ENCODE measurements at places on chromosomes 5 and 9.

DNA sequence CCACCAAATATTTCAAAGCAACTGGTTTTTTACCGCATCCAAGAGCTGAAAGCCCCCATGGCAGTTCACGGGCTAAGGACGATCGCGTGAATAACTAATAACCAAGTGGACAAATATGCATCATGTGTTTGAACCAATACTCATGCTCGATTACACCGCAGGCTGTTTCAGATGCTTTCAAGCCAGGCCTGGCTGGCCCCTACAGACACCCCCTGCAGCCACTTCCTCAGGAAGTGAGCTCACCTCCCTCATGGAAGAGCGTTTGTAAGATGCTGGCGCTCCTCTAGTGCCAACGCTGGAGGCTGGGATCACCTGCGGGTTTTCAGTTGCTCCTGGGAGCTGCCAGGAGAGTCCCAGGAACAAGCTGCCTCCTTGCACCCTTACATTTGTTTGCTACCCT, 53.9 kb upstream of the PTCH1 start:
- no peak for DNase-seq

- no peak for DNase-seq
Measured at GRCh38 chr5:159864885-159865691, 51.2 kb upstream of the ADRA1B start.

DNA sequence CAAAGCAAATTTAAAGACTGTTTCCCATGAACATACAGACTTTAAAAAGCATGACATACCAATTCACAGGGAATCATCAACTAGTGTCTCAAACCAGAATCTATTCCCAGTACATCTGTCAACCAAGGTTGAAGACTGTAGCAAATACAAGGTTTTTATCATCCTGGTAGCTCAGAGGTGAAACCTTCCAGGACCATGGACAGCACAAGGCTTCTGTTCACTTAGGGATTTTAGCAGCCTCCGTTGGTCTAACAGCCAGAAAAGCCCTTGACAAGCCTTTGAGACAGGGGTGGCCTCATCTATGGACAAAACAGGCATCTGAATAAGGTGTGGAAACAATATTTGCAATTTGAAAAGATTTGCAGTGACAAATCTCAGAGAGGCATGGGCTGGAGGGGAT, 119.0 kb downstream of the TRIM32 start:
- DNase-seq: no peak

DNA sequence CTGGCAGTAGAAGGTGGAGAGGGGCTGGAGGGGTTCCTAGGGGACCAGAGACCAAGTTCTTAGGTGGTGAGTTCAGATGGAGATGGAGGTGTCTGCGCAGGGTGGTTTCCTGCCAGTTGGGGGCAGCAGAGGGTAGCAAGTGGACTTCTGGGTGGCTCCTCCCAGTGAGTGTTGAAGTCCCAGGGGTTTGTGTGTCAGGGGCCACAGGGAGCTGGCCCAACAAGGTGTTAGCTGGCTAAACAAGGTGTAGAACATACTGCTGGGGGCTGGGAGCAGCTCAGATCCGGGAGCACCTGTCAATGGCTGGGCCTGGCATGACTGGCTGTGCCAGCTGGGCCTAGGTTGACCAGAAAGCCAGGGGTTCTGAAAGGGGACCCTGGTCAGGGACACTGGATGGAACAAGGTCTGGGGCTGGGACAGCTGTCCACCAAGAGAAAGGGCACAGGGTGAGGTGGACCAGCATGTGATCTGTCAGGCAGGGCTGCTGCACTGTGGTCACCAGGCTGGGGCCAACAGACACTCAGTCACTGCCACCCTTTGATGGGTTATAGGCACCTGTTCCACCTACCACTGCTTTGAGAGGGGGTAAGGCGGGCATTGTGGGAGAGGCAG, 35.6 kb downstream of the DAB2IP start:
- peak; percentile 60 for DNase-seq

DNA sequence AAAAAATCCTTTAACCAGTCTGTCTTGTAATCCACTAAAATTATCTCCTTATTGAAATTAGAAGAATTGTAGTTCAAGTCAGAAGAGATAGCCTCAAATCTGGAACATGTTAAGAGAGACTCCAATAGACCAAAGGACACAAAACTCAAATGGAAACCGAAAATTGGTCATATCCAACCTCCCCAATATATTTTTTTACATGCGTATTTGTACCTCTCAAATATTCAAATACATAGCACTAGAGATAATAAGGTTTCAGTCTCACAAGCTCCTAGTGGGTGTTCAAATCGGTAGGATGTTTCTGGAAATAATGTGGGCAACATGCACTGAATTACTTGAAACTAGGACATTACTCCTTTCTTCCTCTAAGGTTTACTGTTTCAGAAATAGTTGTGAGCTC, 33.5 kb downstream of the EPB41L4A start:
- DNase-seq: no peak

DNA sequence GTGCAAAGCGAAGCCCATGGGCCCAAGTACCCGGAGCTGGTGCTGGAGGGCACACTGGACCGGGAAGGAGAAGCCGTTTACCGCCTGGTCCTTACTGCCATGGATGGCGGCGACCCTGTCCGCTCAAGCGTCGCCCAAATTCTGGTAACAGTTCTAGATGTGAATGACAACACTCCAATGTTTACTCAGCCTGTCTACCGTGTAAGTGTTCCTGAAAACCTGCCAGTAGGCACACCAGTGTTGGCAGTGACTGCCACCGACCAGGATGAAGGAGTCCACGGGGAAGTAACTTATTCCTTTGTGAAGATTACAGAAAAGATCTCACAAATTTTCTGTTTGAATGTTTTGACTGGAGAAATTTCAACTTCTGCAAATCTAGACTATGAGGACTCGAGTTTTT, 936 bp downstream of the PCDHGA6 start:
- no peak for DNase-seq

DNA sequence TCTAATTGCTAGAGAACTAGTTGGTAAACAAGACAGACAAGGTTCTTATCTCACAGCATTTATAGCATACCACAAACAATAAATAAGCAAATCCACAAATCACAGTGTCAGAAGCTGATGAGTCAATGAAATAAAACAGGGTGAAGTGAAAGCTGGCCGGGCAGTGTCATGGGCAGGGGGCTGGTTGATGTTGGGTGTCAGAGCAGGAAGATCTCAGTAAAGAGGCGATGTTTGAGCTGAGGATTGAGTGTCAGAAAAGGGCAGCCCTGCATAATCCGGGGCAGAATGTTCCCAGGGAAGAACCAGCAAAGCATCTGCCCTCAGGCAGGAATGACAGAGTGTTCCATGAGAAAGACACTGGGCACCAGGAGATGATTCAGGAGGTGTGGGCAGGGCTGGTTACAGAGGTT, 183.4 kb downstream of the GOLPH3 start:
- DNase-seq: no peak

DNA sequence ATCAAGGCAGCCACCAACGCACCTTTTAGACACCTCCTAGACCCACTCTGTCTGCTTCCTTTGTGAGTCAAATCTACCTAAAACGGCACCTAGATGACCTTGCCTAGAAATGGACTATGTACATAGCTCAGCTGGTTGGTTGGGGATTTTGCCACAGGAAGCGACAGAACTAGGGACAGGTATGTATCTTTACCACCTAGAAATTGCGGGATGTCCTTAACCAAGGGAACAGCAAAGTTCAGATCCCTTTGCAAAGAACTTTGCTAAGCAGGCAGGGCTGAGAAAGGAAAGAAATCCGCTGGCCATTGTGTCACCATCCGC, 2.0 kb upstream of the ENC1 start:
- no peak for DNase-seq

DNA sequence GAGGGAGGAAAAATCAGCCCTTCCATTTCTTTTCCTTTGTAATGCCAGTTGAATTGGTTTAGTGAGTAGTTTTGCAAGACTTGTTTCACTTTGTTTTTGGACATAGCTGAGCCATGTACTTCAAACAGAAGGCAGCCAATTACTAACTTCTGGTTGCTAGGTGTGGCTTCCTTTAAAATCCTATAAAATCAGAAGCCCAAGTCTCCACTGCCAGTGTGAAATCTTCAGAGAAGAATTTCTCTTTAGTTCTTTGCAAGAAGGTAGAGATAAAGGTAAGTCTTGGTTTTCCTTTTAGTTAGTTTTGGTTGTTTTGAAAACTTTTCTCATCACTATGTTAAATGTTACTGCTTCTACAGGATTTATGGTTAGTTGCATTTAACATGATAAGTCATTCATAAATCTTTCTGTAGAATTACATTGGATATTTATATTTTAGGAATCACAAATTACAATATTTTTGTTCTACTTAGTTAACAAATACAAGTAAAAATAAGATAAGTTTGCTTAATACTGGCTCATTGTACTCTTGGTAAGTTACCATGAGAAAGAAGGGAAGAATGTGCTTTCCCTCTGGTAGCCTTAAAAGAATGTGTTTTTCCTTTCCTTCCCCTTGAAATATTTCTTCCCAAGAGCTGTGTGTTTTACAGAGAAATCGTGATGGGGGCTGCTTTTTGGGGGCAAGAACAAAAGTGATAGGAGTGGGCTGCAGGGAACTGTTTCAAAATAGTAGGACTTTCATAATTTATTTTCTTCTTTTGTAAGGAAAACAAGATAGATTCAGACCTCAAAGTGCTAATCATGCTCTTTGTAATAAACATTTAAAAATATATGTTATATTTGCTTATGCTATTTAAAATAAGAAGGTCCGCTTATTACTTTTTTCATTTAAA, at the start of gene ANXA1:
Gene ANXA1, plus strand, starts transcription at position 213 of the 890 bp plus-strand sequence. CDS start 6,671 bp downstream, outside the sequence.
- DNase-seq: no peak

DNA sequence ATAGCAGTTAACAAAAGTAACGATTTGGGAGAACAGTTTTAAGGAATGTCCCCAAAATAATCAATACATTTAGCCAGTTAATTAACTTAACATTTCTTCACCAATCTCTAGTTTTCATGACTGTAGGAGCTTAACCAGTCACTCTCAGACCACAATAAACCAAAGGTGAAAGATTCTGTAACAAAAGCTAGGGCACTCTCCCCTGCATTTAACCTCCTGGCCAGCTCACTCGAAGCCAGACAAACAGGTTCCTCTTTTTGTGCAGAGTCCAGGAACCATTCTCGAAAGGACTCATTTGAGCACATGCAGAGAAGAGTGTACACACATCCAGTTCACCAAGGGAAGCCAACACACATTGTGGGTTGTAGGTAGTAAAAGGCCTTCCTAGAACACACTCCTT, 6.5 kb downstream of the IL7R start:
- DNase-seq: no peak

GRCh38 chr5:166617507-166617906, 1673.9 kb upstream of the WWC1 start:
- DNase-seq: no peak

GRCh38 chr5:74141053-74141452, 499.5 kb downstream of the ENC1 start:
- DNase-seq: no peak

GRCh38 chr9:92064711-92065110, 50.5 kb downstream of the SPTLC1 start:
- DNase-seq: no peak

DNA sequence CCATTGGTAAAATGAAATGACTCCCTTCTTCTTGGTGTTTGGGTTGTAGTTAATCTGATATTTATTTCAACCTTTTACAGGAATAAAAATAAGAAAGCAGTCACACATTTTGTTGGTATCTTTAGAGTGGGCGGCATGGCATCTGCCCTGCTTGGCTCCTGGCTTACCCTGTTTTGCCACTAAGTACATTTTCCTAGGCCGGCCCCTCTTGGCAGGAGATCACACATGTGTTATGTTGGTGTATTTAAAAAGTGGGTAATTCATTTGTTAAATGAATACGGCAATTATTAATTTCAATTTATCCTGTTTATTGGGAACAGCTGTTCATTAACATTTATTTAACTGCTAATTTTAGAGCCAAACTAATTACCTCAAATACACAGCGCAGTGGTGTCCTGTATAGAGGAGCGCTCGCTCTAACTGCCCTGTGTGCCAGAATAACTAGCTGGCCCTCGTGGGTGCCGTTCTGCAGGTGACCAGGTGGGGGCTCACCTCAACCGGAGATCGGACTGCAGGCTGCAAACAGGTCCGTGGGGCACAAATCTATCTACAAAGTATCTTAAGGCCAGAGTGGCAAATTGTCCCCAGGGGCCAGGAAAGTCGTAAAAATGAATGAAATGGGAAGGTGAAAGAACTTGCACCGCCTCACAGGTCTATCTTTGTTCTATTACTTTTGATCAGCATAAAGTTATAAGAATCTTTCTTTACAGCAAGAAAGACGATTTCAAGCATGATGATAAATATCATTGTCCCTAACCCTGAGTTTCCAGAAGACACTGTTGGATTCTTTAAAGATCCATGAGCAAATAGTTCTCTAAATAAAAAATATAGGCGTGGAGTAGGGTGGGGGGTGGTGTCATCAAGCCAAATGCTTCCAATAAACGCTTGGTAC, 26.2 kb upstream of the GPR151 start:
- DNase-seq: peak; percentile 52

GRCh38 chr9:72925891-72926290, 27.0 kb downstream of the ALDH1A1 start:
- no peak for DNase-seq

DNA sequence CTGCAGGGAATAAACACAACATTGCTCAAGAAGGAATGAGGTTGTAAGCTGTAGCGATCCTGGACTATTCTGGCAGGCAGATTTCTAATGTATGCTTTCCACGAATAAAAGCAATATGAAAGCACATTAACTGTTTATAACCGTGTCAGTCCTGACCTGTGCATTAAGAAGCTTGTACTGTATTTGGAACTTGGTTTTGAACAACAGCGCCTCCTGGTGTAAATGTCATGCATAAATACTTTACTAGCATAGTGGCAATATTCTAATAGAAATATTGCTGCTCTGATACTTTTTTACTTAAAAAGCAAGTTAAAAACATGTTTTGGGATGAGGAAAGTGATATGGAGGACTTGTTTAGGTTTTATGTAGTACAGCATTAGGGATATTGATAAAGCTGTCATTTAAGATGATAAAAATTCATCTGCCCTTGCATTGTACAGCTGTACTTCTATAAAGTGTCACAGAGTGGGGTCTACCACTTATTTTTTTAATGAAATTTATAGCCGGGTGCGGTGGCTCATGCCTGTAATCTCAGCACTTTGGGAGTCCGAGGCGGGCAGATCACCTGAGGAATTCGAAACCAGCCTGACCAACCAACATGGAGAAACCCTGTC, 70.7 kb upstream of the GNE start:
- DNase-seq: peak; percentile 42

- no peak for DNase-seq
Measured at GRCh38 chr5:156378159-156378558, 51.2 kb downstream of the SGCD start.

GRCh38 chr5:66223637-66224036, 79.5 kb downstream of the SREK1 start:
- DNase-seq: no peak

GRCh38 chr9:134130503-134131375, 5.1 kb upstream of the WDR5 start:
- DNase-seq: no peak

- peak; percentile 56 for DNase-seq
Measured at GRCh38 chr5:148808864-148809642, 17.4 kb upstream of the ADRB2 start.

DNA sequence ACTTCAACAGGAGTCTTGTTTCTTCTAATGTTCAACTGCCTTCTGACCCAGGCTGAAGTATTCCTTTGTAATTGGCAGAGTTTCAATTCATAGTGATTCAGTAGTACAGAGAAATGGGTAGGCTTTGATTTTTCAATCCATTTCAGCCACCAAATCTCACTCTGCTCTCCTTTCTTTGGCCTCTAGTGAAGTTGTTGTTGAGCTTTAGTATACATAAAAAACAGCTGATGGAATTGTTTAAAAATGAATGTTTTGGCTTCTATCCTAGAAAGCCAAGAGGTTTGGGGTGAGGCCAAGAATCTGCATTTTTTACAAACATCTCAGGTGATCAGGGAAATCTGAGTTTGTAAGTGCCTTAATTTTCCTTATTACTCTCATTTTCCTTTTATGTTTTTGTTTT, 182.9 kb upstream of the MAP1B start:
- DNase-seq: no peak

- DNase-seq: no peak
Measured at GRCh38 chr9:125493384-125493783, 213.6 kb downstream of the MAPKAP1 start.

Data from CD8-positive, alpha-beta memory T cell (primary cell).